Left lung (tissue), 14 donors: ENCODE measurements at places on chromosomes 12 and 14. TPM values are rescaled to one million over a fixed set of nuclear protein-coding genes. Genes with fewer than 3 reads are reported as not detected.

SPIC gene
- total RNA-seq: 0.39 TPM

SLC38A4 gene
- 1.5 TPM for total RNA-seq

LRCOL1 gene
- total RNA-seq: 0.84 TPM

IFT81 gene
- total RNA-seq: 13.2 TPM

EEA1 gene
- 32.2 TPM for total RNA-seq

CLEC1B gene
- total RNA-seq: 0.63 TPM

RNASE7 gene
- not detected for total RNA-seq

TPH2 gene
- 0.10 TPM for total RNA-seq

CD4 gene
- total RNA-seq: 96.2 TPM

KLHL33 gene
- 0.31 TPM for total RNA-seq

SERPINA5 gene
- total RNA-seq: 1.1 TPM

PLEKHG7 gene
- 0.23 TPM for total RNA-seq

OTOGL gene
- total RNA-seq: 0.09 TPM

NTS gene
- 0.47 TPM for total RNA-seq

EIF2B2 gene
- total RNA-seq: 38.7 TPM

LRP1-AS gene
- not detected for total RNA-seq

SLC5A8 gene
- 1.0 TPM for total RNA-seq

TAS2R46 gene
- total RNA-seq: 1.4 TPM

GSC gene
- total RNA-seq: not detected

MANSC4 gene
- total RNA-seq: not detected

EML5 gene
- 1.8 TPM for total RNA-seq

MYF6 gene
- total RNA-seq: not detected

BMP4 gene
- 14.0 TPM for total RNA-seq

ERBB3 gene
- 88.8 TPM for total RNA-seq

SLC6A12 gene
- total RNA-seq: 4.7 TPM

MAP3K12 gene
- 24.2 TPM for total RNA-seq

DPPA3 gene
- total RNA-seq: not detected

TIMELESS gene
- 22.1 TPM for total RNA-seq

APOLD1 gene
- 8.9 TPM for total RNA-seq

TAS2R30 gene
- total RNA-seq: 3.1 TPM

PPP1R36 gene
- 0.47 TPM for total RNA-seq

GARIN6 gene
- total RNA-seq: not detected

SLC39A2 gene
- 0.35 TPM for total RNA-seq

PPM1H gene
- 11.0 TPM for total RNA-seq

LMNTD1 gene
- total RNA-seq: not detected

AKAP6 gene
- 6.9 TPM for total RNA-seq

NINJ2 gene
- total RNA-seq: 18.0 TPM

LIN7A gene
- 9.9 TPM for total RNA-seq

PPP2R3C gene
- 26.2 TPM for total RNA-seq

LRTM2 gene
- total RNA-seq: not detected

MYO1A gene
- 0.29 TPM for total RNA-seq

ZDHHC22 gene
- total RNA-seq: not detected

PCED1B gene
- total RNA-seq: 8.1 TPM

GALNT16 gene
- 3.0 TPM for total RNA-seq

LALBA gene
- not detected for total RNA-seq

SERPINA12 gene
- total RNA-seq: not detected

GPHN gene
- 24.5 TPM for total RNA-seq

PZP gene
- total RNA-seq: 1.4 TPM

CARMIL3 gene
- total RNA-seq: 1.0 TPM

AQP6 gene
- 0.09 TPM for total RNA-seq

RPL6 gene
- 954 TPM for total RNA-seq

CHGA gene
- not detected for total RNA-seq

INSM2 gene
- not detected for total RNA-seq

ABCD2 gene
- total RNA-seq: 0.52 TPM

CD27 gene
- 1.6 TPM for total RNA-seq

SDSL gene
- total RNA-seq: 13.8 TPM

SETD1B gene
- total RNA-seq: 23.4 TPM
